Bronchial smooth muscle cell (primary cell): ENCODE measurements at places on chromosomes 4 and X. TPM values are rescaled to one million over a fixed set of nuclear protein-coding genes. Genes with fewer than 3 reads are reported as not detected.

SYTL4 gene
- 2.5 and 14.3 TPM in 2 replicates for total RNA-seq

SYNPO2 gene
- 0.94 and 1.3 TPM in 2 replicates for total RNA-seq

IQCM gene
- total RNA-seq: 0.09 and 0.16 TPM in 2 replicates

DIPK2B gene
- not detected in 2 replicates for total RNA-seq

KIF4A gene
- 0.86 and 2.2 TPM in 2 replicates for total RNA-seq

SSX4 gene
- not detected in 2 replicates for total RNA-seq

TXK gene
- 0.16 TPM in 1 of 2 replicates, not detected in the other for total RNA-seq
